Stimulated activated naive CD8-positive, alpha-beta T cell treated with anti-CD3 and anti-CD28 coated beads, Interleukin-15, Interleukin-2, amounts not matched to agents 100 U/mL and 50 U/mL, for 24 hours (primary cell): ENCODE measurements at places on chromosomes 16 and 17.

DNA sequence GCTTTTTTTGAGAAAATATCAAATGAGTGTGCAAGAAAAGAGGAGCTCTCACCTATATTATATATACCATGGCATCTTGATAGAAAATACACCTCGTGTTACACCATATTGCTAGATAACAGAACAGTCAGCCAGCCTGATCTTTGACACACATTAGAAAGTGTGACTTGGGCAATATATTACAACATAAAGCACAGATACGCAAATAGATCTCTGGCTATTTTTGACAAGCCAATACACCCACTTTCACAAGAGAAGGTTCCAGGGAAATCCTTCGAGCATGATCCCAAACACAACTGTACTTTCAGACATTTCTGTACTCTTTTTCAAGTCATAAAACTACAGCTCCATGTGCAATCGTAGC lies 9.4 kb downstream of the GGA2 start:
- DNase-seq: no peak

GRCh38 chr17:43784628-43785101 lies 4.4 kb downstream of the CFAP97D1 start:
- DNase-seq: no peak

GRCh38 chr16:82252582-82252981 lies 82.6 kb upstream of the MPHOSPH6 start:
- DNase-seq: no peak

DNA sequence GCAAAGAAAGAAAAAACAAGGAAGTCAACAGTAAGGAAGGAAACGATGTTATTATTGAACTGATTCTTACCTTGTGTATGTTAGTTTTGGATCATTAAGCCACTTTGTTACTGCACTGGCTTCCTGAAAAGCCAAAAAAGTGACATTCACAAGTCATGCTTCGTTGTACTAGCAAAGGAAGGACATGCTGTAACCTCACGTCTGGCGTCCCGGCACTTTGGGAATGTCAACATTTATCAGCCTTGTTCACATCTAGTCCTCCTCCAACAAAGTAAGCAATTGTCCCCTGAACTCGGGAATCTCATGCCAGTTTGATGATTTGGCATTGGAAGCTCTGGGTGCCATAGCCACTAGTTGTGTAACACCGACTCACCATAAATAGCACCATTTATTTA lies 731 bp upstream of the MKS1 start:
- DNase-seq: no peak

GRCh38 chr16:6499413-6499812 lies 833.2 kb upstream of the RBFOX1 start:
- no peak for DNase-seq
